Stimulated activated CD4-positive, alpha-beta T cell treated with anti-CD3 and anti-CD28 coated beads, Interleukin-1b, Interleukin-23, amount 100 ng/mL, for 1 hour (primary cell): ENCODE measurements at places on chromosomes 5 and 9.

- no peak for DNase-seq
Observed at GRCh38 chr5:129345213-129345924, 114.7 kb upstream of the ADAMTS19 start.

GRCh38 chr5:146620669-146621051 lies 104.7 kb upstream of the GPR151 start:
- DNase-seq, result no peak

DNA sequence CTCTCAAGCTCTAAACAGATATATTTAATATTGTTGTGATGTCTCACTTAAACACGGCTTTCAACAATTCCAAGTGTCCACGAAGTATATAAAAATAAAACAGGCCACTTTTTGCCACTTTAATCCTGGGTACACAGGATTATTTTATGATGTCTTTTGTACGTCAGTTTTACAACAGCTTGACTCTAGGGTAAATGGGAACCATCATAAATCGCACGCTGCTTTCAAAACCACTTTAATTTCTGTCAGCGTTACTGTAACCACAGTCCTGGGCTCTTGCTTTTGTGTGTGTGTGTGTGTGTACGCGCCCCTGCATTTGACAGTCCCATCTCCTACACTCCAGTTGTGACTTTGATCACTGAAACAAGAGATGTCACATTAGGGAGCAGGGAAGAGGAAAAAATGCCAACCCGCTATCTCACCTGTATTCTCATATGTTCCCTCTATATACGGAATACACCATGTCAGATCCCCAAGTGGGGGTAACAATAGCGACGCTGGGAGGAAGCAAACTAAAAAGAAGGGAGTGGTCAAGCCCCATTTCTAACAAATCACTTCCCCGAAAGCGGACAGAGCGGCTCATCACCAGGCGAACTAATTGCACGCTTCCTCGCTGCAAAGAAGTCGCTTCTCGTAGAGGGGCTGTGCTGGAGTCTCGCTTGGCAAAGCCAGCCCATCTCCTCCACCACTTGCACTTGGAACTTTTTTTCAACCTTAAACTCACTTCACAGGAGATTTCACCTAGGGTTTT lies 1.2 kb downstream of the BNC2 start:
- DNase-seq, result no peak

DNA sequence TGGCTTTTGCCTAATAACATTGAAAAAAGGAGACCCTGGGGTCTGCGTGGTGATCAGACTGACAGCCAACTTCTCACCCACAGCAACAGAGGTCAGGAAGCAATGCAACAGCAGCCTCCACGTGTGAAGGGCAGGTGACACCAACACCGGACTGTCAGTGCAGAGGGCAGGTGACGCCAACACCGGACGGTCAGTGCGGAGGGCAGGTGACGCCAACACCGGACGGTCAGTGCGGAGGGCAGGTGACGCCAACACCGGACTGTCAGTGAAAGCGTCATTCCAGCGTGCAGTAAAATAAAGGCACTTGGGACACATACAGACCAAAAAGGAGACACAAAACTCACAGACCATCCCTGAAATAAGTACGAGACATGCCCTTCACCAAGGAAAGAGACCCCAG lies 37.2 kb upstream of the CEP72 start:
- no peak for DNase-seq

- DNase-seq, result no peak
Observed at GRCh38 chr5:59097712-59098111, 514.8 kb downstream of the RAB3C start.

GRCh38 chr9:20044686-20045085 lies 255.8 kb upstream of the SLC24A2 start:
- DNase-seq, result no peak

- DNase-seq, result no peak
Observed at GRCh38 chr5:168879331-168879730, 300.2 kb upstream of the PANK3 start.

DNA sequence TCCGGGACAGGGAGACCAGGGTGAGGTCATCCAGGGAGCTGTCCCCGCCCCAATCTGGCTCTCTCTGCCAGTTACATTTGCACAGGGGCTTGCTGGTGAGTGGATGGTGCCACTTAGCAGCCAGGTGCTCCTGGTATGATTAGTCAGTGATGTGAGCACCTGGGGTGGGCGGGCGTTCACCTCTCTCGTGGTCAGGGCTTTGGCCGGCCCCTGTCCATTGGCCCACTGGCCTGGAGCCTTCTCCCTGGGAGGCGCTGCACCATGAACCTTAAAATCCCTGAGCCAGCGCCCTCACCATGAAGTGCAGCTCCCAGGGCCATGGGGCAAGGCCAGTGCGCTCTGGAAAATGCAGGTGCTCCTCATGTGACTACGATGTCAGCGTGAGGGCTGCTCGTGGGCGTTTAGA lies 2.0 kb downstream of the NKD2 start:
- no peak for DNase-seq

- no peak for DNase-seq
Observed at GRCh38 chr9:99726758-99727157, 94.9 kb upstream of the NR4A3 start.

- DNase-seq, result no peak
Observed at GRCh38 chr9:128078504-128079434, 10.7 kb downstream of the SLC25A25 start.

- DNase-seq, result no peak
Observed at GRCh38 chr5:113387844-113388243, 46.9 kb downstream of the TSSK1B start.

- DNase-seq, result no peak
Observed at GRCh38 chr9:4887556-4887955, 94.8 kb downstream of the RCL1 start.

- no peak for DNase-seq
Observed at GRCh38 chr5:105034401-105034763, 1471.8 kb upstream of the NUDT12 start.

DNA sequence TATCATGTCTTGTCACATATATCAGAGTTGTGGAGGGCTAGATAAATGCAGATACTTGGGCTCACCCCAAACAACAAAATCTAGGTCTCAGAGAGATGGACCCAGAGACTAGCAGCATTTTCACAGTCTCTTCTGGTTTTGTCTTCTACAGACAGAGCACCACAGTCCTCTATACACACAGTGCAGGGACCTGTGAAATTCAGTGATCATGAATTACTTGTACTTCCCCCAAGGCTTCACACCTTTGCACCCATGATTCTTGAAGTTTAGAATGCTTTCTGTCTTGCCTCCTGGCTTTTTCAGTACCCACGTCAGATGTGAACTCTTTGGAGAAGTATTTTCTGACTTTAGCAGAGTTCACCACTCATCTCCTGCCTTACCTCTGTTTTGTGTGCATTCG lies 371.5 kb upstream of the PRR16 start:
- no peak for DNase-seq

DNA sequence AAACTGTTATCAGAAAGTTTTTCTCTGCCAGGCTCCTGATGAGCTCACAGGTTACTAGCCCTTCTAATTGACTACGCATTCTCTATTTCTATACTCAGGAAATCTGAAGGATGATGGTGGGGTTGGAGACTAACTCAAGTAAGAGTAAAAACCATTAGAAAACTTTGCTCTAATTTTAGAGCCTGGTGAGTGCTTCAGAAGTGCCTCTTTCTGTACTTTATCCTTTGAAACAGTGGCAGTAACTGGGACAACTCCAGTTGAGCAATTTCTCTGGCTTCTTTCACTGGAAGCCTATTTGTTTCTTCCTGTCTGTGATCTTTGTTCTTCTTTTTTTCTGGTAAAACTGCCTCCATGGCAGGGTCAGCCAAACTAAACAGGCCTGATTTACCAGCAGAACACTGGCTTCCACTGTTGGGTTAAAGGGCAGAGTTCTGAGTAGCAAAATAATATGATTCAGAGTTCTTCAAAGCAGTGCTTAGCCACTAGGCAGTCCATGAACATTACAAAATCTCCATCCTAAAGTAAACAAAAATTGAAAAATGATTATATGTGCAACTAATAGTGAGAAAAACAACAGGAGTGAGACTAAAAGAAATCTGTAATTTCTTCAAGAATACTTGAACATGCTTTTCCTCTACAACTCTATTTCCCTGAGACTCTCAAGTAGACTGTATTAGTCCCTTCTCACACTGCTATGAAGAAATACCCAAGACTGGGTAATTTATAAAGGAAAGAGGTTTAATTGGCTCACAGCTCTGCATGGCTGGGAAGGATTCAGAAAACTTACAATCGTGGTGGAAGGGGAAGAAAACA lies 79.8 kb downstream of the MROH2B start:
- DNase-seq, result no peak

- no peak for DNase-seq
Observed at GRCh38 chr5:59335544-59335943, 558.0 kb downstream of the PDE4D start.

DNA sequence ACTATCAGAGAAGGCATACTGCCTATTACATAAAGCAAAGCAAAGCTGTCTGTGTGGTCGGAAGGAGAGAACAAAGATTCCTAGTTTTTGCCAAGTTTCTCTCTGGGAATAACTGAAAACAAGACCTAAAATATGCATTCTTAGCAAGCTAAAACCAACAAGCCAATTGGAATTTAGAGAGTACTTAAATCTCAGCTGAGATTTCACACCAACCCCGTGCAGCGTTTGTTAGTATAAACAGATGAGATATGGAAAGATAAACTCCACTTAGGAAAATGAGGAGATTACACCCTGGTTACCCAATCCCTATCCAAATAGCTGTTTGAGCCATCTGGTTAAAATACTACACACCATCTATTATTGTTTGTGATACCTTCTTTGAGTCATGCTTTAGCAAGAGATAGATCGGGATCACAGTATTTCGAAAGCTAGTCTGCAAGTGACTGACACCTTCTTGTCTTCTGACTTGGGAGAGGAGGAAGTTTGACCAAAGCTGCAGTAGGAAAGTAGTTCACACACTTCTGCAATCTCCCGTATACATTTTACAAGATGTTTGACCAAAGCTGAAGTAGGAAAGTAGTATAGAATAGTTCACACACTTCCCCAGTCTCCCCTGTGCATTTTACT lies 18.2 kb downstream of the FAF2 start:
- no peak for DNase-seq

- DNase-seq, result no peak
Observed at GRCh38 chr9:109013679-109014607, 644 bp upstream of the CTNNAL1 start.

- DNase-seq, result no peak
Observed at GRCh38 chr9:737400-738120, 103.9 kb upstream of the DMRT1 start.

GRCh38 chr5:66440202-66440680 lies 156.0 kb upstream of the MAST4 start:
- DNase-seq, result no peak

- no peak for DNase-seq
Observed at GRCh38 chr5:164747371-164747770, 1242.0 kb downstream of the MAT2B start.

GRCh38 chr9:121009650-121010049 lies 40.4 kb downstream of the C5 start:
- DNase-seq, result no peak

- no peak for DNase-seq
Observed at GRCh38 chr5:112257976-112258375, 161.1 kb downstream of the EPB41L4A start.

- no peak for DNase-seq
Observed at GRCh38 chr5:174532455-174533453, 191.6 kb upstream of the MSX2 start.

DNA sequence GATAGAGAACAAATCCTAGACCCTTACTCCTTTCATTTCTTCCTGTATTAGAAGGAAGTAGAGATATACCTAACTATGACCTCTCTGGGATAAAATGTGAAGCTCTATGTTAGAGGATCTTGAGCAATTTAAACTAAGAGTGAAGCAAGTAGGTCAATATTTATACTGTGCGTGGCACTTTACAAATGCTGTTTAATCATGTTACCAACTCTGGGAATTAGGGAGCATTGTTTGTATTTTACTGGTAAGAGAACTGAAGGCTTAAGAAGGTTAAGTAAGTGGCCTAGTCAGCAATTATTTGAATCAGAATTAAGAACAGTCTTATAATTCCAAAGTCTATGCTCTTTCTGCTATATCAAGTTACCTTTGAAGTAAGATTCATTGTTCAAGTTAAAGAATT lies 12.0 kb downstream of the TNC start:
- no peak for DNase-seq

DNA sequence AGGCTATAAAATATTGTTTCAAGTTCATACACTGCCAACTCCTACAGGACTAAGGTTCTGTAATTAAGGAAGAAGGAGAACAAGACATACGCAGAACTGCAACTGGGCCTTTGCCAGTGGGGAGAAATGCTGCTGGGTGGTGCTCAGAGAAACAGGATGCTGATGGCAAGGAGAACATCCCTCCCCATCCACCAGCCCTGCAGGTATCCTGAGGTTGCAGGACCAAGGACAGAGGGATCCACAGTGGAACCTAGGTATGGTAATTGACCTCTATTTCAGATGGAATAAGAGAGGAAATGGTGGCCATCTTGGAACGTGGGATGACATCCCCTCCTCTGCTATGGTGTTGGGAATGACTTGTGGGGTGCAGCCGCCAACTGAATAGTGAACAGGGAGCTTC lies 206.3 kb upstream of the S1PR3 start:
- no peak for DNase-seq

DNA sequence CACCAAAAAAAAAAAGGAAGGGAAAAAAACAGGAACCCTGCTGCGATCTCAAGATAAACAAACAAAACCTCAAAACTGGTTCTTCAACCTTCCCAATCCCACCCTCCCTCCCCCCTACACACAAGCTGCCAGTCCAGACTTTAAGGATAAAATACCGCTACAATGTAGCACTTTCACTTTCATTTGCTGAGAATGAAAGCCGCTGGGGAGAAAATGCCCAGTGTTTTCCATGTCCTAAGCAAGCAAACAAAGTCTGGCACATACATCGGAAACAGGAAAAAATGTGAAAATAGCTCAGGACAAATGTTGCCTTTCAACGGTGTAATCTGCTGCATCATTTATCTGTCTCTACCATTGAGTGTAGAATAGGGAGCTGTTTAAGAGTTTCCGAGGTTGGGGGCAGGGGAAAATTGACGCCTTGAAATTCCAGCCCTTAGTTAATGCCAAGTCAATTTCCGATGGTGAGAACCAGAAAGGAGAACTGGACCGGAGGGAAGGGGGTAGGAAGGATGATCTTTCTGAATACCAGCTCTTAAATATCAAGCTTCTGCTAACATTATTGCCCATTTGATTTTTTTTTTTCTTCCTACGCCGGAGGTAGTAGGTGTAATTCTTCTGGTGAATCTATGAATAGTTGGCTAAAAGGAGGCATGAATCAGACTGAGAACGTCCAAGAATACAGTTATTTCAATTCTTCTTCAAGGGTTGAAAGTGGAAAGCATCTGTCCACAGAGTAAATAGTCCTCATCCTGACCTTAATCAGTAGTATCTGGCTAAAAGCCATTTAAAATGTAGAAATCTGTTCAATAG lies 1.2 kb upstream of the ADAMTS6 start:
- no peak for DNase-seq
